Smooth muscle cell of the brain vasculature (primary cell): ENCODE measurements at places on chromosomes 13 and 19.

- DNase-seq: no peak
Observed at GRCh38 chr13:76829572-76830327, 56.5 kb downstream of the KCTD12 start.

DNA sequence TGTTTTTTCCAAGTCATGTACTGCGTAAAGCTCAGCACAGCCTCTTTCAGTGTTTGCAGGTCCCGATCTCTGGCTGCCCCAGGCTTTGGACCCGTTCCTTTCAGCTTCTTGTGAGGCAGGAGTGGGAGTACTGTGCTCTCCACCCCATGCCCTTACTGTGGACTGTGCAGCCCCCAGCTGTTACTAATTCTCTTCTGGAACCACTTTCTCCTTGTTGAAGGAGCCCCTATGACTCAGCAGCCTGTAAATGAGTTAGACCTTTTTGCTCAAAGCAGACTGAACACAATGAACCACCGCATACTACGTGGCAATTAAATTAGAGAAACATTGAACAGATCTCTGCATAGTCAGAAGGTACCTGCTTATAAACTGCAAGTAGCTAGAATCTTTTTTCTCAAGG lies 39.0 kb downstream of the SERTM1 start:
- no peak for DNase-seq

GRCh38 chr19:38264486-38265212 lies at the start of gene SPINT2:
Gene SPINT2 (plus strand): TSS chr19:38264573. CDS start chr19:38264893, 320 bp downstream.
- no peak for DNase-seq

DNA sequence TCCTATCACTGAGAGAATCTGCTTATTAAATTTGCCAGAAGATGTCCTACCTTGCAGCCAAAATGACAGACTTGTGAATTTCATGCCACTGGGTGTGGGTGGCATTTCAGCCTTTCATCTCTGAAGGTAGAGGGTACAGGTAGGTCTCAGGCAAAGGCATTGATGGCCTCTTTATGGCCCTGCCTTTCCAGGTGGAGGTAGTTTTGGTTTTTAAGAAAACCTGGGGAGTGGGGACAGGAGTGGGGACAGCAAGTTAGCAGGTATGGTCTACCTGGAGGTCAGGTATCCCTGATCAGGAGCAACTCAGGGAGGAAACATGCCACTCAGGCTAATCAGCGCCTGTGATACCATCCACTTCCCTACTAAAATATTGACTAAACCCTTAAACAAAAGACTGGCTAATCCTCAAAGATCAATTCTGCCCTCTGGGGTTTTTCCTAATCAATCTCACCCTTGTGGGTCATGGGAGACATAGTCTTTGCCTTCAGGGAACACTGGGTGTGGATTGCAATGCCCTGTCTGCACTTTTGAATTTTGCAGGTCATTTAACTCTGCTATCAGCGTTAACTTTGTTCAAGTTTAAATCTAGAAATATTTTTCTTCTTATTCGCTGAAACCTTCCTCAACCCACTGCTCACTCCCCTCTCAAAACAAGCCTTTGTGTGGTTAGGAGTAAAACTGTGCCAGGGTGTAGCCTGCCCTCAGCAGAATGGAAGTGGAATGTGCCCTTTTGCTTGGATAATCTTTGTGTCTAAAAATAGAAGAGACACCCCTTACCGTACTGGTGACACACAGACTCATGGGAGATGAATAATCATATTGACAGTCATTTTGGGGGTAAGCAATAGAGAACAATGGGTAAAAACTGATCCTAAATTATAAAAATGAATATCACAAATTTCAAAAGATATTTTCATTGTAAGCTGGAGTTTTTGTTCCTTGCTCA lies 233.7 kb downstream of the COG6 start:
- DNase-seq: no peak

- no peak for DNase-seq
Observed at GRCh38 chr13:110293649-110294048, 13.3 kb downstream of the COL4A1 start.

- peak; percentile 28 for DNase-seq
Observed at GRCh38 chr13:94859278-94859691, 146.9 kb upstream of the SOX21 start.

DNA sequence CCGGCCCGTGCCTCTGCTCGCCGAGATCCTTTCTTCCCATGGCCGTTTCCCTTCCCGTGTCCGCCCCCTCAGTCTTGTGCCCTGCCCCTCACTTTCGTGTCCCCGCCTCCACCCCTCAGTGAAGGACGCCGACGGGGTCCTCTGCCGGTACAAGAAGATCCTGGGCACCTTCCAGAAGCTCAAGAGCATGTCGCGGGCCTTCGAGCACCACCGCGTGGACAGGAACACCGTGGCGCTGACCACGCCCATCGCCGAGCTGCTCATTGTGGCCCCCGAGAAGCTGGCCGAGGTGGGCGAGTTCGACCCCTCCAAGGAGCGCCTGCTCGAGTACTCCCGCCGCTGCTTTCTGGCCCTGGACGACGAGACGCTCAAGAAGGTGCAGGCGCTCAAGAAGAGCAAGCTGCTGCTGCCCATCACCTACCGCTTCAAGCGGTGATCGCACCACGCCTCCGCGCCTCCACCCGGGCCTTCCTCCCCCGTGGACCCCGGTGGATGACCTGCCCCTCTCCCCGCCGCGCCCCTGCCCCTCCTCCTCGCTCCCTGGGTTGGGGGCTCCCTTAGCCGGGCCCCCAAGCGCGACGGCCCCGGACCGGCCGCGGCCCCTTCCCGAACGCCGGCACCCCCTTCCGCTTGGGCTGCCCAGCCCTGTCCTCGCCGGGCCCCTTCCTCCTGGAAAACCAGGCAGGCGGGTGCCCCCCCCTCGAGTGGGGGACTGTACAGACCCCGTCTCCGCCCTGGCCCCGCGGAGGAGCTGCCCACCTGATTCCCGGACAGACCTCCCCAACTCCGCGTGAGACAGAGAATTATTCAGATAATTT lies 2.3 kb upstream of the U2AF2 start:
- DNase-seq: no peak

- no peak for DNase-seq
Observed at GRCh38 chr13:52995946-52996345, 32.7 kb upstream of the OLFM4 start.

DNA sequence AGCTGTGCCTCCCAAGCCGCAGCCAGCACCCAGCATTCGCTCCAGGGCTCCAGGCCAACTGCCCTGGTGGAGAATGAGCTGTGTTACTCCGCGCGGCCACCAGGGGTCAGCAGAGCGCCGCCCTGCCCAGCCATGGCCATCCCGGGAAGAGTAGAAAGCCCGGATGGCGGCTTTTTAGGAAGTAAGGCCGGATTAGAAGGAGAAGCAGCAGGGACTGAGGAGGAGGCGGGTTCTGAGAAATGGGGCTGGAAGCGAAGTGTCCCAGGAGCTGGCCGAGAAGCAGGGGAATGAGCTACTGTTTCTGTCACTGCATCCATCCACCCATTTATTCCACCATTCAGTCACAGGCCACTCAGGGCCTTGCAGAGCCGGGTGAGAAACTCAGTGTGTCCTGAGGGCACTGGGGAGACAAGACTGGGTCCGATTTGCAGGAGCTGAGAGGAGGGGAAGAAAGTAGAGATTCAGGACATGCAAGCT lies 6.6 kb upstream of the NPAS1 start:
- no peak for DNase-seq

DNA sequence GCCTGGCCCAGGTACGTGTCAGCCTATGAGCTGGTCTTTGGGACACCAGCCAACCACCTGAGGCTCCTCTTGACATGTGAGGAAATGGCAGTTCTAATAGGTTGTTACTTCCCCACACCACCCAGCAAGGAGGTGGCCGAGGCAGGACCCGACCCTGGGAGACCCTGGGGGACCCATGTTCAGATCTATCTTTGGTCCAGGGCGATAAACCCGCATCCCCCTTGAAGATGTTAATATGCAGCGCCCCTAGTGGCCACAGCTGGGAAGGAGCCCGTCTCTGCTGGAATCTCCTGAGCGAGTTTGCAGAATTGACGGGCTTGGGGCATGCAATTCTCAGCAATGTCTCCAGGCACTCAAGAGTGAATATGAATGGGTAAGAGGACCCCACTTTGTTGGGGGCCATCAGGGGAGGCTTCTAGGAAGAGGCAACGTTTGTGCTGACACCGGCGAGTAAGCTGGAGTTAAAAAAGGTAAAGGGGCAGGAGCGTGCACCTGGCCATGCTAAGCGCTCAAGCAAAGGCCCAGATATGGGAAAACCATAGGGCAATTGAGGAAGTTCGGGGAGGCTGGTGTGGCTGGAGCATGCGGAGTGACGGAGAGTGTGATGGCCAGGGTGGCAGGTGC lies 1.5 kb upstream of the MYO1F start:
- peak; percentile 40 for DNase-seq

DNA sequence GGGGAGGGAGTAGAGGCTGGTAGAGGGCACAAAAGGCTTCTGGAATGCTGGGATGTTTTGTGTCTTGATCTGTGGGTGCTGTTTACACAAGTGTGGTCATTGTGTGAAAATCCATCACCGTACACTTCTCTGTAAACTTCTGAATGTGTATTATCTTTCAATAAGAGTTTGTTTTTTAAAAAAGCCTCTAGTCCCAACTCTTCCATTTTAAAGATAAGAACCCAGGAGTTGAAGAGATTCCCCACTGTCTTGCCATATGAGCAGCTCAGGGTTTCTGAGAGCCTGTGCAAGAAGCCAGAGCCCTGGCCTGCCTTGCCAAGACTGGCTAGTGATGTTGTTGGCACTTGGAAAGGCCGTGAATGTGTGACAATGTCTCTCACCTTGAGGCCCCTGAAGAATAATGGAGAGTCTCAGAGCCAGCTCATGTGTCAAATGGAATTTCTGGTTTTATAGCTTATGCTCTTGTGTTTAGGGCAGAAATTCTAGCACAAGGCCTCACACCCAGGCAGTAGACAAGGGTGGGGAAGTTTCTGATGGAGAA lies 57.5 kb upstream of the NPAS1 start:
- DNase-seq: no peak

GRCh38 chr13:70430256-70430655 lies 322.0 kb upstream of the KLHL1 start:
- no peak for DNase-seq

DNA sequence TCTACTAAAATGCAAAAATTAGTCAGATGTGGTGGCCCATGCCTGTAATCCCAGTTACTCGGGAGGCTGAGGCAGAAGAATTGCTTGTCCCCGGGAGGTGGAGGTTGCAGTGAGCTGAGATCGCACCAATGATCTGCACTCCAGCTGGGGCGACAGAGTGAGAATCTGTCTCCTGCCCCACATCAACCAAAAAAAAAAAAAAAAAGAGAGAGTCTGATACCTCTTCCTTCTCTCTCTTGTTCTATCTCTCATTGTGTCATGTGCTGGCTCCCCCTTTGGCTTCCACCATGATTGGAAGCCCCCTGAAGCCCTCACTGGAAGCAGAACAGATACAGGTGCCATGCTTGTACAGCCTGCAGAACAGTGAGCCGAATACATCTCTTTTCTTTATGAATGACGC lies 20.4 kb downstream of the CLEC11A start:
- no peak for DNase-seq

DNA sequence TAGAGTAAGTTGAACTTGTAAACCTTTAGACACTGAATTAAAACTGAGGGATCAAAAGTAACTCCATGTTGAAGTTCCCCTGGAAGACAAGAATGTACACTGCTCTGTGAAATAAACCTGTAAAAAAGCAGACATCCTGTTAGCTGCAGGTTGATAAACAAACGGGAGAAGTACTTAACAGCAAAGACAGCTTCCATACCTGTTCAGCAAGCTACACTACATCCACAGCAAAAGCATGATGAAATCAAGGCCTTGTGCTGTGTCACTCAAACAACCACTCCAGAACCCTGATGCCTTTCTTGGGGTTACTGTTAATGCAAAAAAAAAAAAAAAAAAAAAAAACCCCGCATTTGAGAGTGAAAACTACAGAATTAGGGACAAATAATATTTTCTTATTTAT lies 20.8 kb downstream of the ANKRD10 start:
- no peak for DNase-seq

GRCh38 chr13:64453831-64454230 lies 2776.3 kb downstream of the PCDH9 start:
- DNase-seq: no peak

DNA sequence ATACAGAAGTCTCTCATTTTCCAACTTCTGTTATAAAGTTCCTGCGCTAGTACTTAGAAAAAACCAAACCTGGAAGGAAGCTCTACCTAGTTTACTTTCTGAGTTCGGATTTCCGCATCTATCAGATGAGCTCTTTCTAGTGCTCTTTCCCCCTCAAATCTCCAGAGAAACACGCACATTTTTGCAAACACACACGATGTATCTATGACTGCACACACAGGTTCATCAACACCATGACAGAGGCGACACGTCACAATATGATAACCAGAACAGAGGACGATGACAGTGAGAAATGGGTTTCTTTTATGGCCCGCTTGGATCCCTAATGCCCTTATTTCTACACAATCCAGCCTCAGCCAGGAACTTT lies 629 bp upstream of the LRRC63 start:
- no peak for DNase-seq

DNA sequence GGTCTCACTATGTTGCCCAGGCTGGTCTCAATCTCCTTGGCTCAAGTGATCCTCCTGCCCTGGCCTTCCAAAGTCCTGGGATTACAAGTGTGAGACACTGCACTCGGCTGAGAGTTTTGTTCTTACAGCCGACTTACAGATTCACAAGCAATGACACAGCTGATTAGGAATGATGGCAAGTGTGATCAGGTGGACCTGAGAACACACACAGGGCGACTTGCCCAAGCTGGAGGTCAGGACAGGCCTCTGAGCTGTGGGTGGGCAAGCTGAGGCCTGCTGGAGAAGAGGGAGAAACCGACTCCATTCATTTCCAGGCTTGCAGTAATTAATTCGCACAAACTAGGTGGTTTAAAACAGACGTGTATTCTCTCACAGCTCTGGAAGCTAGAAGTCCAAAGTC lies 8.1 kb upstream of the ATG4D start:
- DNase-seq: no peak

DNA sequence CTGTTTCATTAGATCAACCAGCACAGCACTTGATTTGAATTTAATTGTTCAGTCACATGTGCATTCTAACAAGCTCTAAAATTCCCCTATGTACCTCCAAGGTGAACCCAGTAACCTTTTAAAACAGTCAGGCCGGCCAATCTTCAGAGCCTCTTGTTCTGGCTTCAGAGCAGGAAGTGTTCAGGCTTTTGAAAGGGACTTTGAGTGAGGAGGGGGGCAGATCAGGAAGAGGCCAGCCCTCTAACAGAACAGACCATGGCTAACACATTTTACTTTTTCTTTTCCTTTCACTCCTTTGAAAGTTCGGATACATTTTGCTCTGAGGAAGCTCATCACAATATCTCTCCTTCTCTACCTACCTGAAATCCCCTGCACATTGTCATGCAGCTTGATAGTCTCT lies 390.3 kb downstream of the TBC1D4 start:
- no peak for DNase-seq
